ENCODE measurements at places on chromosomes 6 and 20.

DNA sequence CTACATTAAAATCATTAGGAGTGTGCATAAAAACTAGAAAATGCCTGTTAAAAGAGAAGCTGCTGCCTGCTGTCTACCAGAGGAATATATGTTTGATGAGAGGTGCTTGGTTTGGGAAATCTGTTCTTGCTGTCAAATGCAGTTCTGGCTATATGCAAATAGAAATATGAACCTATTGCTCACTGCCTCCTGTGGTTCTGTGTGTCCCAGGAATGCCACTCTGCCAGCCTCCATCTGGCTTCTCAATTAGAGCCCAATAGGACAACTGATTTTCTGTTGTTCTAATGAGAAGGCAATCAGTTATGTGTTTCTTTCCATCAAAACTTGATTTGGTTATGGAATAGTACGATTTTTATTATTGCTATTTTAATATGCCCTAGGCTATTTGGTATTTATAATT, 759.7 kb downstream of the HDGFL1 start:
- no peak for DNase-seq

- DNase-seq = no peak
These were observed 155.7 kb upstream of the SUPT3H start for GRCh38 chr6:45533386-45533785.

DNA sequence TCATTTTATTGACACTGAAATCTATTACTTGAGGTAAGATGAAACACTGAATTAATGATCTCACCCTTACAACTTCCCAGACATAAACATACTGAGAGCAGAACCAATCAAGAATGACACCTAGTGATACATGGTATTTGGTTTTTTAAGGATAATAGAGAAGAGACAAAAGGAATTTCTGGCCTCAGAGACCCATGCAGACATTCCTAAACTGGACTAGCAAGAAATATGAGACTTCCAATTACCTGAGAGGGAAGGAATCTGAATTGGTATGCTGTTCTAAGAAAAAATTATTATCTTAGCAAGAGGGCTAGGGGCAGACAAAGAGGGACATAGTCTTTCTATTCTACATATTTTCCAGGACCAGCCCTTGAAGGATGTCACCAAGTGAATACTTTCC, 141.1 kb downstream of the BMP5 start:
- no peak for DNase-seq

DNA sequence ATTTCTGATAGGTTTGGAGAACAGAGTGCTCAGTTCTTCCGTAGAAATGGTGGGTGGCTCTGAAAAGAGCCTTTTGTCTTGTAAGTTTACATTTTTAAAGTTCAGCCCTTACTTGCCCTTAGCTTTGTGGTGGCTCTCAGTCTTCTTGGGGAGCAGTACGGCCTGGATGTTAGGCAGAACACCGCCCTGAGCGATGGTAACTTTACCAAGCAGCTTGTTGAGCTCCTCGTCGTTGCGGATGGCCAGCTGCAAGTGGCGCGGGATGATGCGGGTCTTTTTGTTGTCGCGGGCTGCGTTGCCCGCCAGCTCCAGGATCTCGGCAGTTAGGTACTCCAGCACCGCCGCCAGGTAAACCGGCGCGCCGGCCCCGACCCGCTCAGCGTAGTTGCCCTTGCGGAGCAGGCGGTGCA, 19.5 kb downstream of the OR2B2 start:
- peak; percentile 8 for DNase-seq

- no peak for DNase-seq
These were observed 75.1 kb downstream of the EDN3 start for GRCh38 chr20:59375541-59375940.

DNA sequence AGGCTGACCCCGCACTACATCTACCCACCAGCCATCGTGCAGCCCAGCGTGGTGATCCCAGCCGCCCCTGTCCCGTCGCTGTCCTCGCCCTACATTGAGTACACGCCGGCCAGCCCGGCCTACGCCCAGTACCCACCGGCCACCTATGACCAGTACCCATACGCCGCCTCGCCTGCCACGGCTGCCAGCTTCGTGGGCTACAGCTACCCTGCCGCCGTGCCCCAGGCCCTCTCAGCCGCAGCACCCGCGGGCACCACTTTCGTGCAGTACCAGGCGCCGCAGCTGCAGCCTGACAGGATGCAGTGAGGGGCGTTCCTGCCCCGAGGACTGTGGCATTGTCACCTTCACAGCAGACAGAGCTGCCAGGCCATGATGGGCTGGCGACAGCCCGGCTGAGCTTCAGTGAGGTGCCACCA, 16.4 kb downstream of the RBM38 start:
- no peak for DNase-seq

GRCh38 chr6:6256886-6257285, 63.6 kb downstream of the F13A1 start:
- no peak for DNase-seq

DNA sequence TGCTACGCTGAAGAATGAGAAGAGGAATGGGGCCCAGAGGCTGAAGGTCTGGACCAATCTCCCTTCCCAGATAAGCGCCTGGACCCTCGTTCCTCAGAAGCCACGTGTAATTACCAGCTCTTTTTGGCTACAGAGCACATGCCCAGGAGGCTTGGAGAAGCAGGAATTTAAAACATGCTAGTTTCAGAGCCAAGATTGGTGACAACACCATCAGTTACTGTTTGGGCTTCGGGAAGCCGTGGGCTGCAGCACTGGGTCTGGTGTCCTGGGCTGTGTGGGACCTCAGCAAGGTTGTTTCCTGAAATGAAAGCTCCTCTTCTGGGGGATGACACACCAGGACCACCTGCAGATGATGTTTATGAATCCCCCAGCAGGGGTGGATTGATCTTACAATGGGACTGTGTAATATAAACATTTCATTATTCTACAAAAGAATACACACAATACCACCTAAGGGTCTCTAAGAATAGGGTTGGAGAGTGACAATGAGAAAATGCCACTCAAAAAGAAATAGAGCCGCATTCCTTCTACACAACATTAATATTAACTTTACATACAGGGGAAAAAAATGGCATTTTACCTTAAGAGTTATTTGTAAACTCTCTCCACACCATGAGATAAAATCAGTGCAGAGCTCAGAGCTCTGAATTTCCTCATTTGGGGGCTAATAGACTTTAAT, 207.8 kb upstream of the FOXQ1 start:
- no peak for DNase-seq

DNA sequence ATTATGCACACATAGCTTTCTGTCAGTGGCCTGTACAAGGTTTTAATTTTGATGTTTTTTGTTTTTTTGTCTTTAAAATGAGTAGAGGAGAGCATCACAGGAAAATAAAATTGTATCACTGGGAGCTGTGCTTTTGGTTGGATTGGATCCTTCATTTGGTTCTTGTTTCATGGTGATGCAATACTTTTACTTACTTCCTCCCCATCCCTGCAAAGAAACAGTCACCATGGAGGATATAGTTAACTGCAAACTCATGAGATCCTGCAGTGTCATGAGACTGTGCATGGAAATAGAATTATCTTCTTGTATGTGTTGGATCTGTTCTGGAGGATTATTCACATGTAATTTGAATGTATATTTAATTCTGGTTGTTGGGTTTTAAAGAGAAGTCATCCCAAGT, 122.3 kb downstream of the JARID2 start:
- DNase-seq = no peak

- no peak for DNase-seq
These were observed 21.9 kb upstream of the RREB1 start for GRCh38 chr6:7085911-7086310.

- DNase-seq = no peak
These were observed 110.4 kb upstream of the EXOC2 start for GRCh38 chr6:803191-803977.

DNA sequence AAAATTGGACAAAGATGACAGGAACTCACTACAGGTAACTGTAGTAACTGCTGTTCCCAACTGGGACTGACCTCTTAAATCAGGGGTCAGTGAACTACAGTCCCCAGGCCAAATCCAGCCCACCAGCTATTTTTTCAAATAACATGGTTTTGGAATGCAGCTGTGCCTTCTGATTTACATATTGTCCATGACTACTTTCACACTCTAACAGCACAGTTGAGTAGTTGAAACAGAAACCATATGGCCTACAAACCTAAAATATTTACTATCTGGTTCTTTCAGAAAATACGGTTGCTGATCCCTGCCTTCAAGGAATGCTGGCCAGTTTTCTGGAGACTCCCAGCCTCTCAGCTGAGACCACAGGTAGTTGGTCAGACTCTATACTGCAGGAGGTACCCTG, 196.9 kb upstream of the PRND start:
- DNase-seq = no peak

DNA sequence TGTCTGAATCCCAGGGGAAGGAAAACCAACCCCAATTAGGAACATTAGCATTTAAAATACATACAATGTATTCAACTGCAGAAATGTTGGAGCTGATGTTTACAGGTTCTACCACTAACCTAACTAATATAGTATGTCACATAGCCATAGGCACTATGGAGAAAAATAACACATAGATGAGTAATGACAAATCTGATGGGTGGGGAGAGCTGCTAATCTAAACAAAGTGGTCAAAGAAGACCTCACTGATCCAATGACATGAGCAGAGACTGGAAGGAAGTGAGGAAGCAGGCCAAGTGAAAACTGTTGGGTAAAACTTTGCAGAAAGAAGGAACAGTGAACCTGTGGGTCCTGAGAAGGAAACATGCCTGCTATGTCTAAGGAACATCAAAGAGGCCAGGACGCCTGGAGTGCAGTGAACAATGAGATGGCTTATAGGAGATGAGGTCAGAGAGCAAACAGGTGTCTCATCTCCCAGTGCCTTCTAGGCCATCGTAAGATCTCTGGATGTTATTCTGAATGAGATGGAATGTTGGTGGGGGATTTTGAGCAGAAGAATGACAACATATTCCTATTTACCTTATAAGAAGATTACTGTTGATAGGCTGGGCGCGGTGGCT, 135.7 kb downstream of the ALDH8A1 start:
- no peak for DNase-seq

DNA sequence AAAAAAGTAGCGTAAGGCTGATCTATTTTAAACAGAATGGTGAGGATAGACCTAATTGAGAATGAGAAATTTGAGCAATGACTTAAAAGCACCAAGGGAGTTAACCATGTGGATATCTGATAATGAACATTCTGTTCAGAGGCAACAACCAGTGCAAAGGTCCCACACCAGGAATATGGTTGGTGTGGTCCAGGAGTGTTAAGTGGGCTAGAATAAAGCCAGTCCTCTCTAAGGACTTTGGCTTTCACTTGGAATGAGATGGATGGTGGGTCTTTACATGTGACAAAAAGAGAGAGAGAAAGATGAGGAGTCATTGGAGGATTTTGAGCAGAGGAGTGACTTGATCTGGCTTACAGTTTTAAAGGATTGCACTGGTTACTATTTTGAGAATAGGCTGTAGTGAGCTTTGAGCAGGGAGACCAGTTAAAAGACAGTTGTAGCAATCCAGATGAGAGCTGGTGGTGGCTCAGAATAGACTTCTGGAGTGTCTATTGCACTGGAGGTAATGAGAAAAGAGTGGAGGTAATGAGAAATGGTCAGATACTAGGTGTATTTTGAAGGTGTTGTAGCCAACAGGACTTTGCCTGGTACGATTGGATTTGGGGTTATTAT, 89.8 kb downstream of the SCAF8 start:
- no peak for DNase-seq

GRCh38 chr6:10203651-10204050, 211.2 kb downstream of the TFAP2A start:
- no peak for DNase-seq

DNA sequence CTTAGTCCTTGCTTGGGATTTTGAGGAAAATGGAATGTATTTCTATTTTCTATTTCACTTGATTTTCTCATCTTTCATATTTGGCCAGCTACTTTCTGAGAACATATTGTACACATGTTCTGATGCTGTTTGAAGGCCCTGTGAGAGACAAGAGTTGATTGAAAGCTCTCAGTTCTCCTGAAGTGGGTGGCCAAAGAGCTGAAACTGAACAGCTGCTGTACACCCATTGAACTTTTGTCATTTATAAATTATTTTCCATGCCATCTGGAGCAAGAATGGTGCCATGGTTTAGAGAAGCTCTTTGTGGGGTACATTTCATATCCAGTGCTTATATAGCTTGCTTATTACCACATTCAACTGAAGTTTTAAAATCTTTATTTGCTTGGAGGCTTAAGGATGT, 298.3 kb downstream of the PRL start:
- DNase-seq = no peak

DNA sequence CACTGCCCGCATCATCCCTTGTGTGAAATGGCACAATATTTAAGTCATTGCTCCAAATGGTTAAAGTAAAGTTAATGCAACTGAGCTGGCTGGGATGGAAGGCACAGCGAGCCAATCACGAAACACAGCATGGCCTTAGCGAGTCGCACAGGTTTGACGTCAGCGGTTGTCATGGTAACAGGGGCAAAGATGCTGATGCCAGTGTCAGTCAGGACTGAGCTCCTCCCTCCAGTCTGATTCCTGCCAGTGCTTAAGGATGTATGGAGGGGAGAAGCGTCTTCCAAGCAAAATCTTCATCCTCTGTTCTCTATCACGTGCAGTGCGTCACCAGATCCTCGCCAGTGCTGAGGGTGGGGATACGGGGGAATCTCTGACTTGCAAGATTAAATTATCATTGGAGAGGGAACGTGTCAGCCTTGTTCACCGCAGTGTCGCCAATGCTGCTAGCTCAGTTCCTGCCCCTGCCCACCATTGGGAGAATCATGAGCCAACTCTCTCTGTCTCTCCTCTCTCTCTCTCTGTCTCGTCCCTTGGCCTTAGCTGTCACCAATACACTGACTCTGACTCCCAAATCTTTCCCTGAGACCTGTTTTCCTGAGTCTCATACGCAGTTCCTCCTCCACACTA, 24.5 kb downstream of the TSPYL4 start:
- DNase-seq = no peak

- DNase-seq = no peak
These were observed 42.3 kb upstream of the TRERF1 start for GRCh38 chr6:42493914-42494539.

GRCh38 chr6:27601668-27602254, 128.9 kb upstream of the ZNF184 start:
- DNase-seq = no peak
